ENCODE measurements at places on chromosomes 1 and 21. TPM values are rescaled to one million over a fixed set of nuclear protein-coding genes. Genes with fewer than 3 reads are reported as not detected.

Gene PDC
- not detected for polyA plus RNA-seq

Gene DSCAM
- not detected for polyA plus RNA-seq

Gene CD2
- 471 TPM for polyA plus RNA-seq

Gene SLC35F3
- polyA plus RNA-seq, result 0.84 TPM

Gene RAB3B
- not detected for polyA plus RNA-seq

Gene KRTAP19-7
- not detected for polyA plus RNA-seq

Gene IVL
- polyA plus RNA-seq, result not detected

Gene BCL10
- 25.4 TPM for polyA plus RNA-seq

Gene SLC44A5
- polyA plus RNA-seq, result not detected

Gene SH2D5
- polyA plus RNA-seq, result not detected

Gene LACTBL1
- not detected for polyA plus RNA-seq

DNA sequence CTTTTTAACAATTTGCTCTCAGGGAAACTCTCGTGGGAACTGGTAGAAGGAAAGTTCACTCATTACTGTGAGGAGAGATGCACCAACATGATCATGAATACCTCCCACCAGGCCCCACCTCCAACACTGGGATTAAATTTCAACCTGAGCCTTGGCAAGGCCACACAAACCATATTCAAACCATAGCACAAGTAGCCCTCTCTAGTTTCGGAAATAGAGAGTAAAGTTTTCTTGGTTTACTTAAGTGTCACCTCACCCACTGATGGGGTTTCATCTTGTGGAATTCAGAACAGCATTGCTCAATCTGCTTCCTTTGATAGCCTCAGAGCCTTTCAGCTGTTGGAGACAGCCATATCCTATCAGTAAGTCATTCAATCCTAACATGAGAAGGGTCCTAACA, 25.5 kb upstream of the CCSAP start:
- no peak for DNase-seq

GRCh38 chr1:3264456-3264855, 190.0 kb upstream of the ARHGEF16 start:
- DNase-seq, result no peak

DNA sequence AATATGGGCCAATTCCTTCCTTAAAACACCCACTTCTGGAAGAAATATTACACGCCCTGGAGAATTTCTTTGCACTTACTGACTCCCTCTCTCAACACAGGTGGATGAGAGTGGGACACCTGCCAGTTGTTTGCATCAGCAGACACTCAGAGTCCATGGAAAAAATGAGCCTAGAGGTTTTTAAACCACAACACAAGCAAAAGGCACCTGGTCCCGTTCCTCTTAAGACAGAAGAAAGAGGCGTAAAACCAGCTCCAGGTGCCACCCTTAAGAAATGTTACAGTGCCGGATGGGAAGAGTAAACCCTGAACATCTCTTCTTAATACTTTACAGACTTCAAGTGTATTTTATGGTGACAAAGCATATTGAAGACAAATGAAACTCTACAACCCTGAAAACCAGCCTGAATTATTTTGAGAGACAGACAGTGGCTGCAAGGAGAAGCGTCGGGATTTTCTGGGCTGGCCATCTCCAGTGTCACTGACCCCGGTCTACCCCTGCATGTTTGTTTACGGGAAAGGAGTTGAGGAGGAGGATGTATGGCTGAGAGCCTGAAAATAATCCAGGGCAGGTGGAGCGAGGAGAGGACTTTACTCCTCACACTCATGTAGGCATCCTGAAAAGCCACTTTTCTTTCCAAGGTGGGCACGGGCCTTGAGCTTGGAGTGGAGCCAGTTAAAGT, 7.8 kb upstream of the RIPK4 start:
- DNase-seq, result no peak

GRCh38 chr1:178005450-178005849, 35.6 kb upstream of the SEC16B start:
- DNase-seq, result no peak

DNA sequence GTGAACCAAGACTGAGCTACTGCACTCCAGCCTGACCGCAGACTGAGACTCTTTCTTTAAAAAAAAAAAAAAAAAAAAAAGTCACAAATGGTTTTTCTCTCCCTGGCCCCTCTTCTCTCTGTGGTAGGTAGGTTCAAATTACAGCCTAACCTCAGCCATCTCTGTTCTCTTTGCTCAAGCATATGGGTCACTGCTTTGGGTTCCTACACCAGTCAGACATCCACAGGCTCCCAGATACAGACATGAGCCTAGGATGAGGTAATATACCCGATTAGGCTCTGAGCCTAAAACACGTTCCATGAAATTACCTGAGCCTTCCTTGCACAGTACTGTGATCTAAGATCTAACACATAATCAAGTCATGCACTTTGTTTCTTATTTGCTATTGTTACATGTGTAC, 90.5 kb upstream of the JAK1 start:
- DNase-seq, result no peak

DNA sequence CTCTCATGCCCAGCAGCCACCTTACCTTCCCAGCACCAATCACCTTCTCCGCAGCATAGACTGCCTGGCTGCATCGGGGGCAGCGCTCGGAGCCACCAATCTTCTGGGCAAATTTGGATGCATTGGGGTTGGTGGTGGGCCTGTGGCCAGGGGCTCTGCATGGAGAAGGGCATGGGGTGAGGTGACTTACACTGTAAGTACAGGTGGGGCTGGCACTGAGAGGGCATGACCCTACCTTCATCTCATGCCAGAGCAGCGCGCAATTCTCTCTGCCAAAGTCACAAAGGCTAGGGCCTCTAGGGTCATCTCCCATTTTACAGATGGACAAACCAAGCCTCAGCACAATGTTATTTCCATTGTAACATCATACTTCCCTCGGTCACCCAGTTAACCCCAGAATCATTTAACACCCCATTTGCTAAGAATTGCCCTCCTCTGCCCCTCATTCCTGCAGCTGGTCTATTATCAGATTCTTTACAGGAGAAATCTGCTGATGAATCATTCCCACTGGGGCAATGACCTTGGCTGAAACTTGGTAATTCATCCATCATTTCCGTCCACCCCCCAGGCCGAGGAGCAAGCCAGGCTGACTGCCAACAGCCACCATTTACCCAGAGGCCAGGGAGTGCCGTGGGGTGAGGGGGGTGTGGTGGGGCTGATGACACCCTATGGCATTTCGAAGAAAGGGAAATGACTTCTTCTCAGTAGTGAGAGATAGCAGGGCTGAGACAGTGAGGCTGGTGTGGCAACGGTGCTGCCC, 17.9 kb downstream of the CSRP1 start:
- no peak for DNase-seq

GRCh38 chr1:192951691-192952460, 107.3 kb downstream of the UCHL5 start:
- DNase-seq, result no peak

DNA sequence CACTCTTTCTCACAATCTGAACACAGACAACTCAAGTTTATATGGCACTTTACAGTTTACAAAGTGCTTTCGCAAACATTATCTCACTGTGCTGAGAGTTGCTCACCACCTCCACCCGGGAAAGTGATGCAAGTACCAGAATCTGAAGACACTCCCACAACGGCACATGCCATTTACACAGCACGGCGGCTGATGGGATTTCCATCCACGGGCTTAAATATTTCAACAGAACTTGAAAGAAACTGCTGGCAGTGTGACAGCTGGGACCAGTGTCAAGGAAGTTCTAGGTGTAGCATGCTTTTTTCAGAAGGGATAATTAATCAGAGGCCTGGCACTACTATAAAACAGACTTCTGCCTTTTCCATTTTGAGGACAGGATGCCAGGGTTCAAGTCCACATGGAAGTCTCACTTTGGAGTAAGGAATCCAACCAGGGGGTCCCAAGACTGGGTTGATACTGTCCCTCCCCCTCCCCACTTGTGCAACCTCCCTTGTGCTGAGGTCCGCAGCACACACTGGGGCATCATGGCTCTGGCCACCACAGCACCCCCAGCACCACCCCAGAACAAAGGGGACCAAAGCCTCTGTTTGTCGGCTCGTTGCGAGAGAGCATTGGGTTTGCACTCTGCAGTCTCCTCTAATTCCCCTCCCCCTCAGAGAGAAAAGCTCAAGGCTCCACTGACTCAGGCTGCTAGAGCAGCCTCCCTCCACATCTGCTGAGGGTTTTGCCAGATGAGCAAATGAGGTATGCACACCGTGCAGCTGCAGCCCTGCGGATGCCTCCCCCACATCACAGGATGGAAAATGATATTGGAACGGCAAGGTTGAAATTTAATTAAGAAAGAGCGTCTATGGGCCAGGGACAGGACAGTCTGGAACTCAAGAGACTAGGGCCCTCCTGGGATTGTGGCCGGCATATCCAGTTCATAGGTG, 154.9 kb downstream of the TGFBR3 start:
- no peak for DNase-seq

DNA sequence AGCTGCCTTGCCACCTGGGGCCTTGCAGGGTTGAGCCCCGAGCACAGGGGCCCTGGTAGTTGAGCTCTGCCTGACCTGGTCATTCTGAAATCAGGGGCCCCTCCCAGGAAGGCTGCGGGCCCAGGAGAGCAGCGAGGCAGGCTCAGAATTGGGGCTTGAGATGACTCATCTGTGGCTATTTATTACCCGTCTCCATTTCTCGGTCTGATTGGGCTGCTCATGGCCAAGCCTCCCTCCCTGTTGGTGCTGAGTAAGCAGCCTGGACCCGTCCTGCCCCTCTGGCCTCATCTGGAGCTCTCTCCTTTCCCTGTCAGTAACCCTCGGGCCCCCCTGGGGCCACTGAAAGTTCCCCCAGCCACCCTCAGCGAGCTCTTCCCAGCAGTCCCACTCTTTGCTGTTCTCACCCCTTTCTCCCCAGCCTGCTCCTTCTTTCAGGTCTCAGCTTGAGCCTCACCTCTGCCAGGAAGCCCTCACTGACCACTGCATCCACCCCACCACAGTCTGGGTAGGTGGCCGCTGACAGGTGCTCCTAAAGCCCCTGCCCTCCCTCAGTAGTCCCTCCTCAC, 11.0 kb upstream of the TNFRSF8 start:
- DNase-seq, result no peak

DNA sequence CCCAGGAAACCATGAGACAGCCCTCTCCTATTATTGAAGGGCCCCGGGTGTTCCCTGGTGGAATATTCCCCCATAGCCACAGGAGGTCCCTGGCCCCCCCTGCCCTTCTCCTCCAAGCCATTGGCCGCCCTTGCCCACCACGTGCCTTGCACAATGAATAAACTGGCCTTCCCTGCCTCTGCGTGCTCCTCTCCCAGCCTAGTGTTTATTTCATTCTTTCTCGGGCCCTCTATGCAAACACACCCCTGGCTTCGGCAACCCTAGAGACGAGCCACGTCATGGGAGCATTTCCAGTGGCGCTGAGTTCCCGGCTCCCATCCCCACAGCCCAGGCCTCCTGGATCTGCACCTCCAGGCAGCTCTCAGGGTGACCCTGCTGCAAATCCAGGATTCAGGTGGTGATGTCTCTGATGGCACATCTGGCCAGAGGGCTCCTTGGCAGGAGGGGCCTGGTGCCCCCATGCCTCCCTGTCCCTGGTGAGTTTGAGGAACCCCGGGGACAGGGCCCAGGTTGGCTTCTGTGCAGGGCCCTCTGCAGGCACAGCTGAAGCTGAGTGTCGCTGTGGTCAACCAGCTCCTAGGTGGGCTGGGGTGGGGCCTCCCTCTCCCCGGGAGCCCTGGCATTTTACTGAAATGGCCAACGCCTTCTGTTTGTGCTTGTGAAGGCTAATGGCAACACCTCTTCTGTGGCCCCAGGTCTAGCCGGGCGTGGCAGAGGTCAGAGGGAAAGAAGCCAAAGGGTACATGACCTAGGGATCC, 6.2 kb downstream of the KRTAP10-12 start:
- no peak for DNase-seq

- DNase-seq, result no peak
These were observed 93.7 kb downstream of the CTH start for GRCh38 chr1:70504821-70505193.

DNA sequence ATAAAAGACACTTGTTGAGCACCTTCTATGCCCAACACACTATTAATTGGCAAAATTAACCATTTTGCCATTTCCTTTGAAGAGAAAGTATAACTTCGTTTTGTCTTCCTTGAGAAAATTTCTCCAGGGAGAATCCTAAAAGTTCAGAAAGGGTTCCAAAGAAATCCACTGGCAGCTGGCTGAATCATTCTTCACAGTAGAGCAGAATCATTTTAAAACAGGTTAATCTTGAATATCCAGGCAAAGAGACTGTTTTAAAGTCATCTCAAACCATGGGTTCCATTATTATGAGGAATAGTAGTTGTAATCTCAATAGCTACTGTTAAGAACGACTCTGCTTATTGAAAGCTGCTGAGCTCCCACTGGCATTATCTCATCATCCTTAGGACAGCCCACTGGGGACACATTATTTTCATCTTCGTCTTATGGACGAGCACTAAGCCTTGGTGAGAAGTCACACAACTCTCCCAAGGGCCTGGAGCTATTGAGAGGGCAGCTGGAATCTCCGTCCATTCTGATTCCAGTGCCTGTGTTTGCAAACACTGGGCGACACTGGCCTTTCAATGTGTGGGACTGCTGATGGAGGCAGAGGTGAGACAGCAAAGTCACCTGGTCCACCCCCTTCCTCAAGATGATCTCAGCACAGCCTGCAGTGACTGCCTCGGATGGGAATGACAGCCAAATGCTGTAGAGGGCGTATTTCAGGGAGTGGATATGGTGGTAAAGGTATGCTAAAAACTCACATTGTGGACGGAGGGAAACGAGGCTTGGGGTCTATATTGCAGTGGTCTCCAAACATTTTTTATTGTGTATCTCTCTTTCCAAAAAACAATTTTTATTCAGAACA, 15.3 kb upstream of the PGBD5 start:
- DNase-seq, result no peak

DNA sequence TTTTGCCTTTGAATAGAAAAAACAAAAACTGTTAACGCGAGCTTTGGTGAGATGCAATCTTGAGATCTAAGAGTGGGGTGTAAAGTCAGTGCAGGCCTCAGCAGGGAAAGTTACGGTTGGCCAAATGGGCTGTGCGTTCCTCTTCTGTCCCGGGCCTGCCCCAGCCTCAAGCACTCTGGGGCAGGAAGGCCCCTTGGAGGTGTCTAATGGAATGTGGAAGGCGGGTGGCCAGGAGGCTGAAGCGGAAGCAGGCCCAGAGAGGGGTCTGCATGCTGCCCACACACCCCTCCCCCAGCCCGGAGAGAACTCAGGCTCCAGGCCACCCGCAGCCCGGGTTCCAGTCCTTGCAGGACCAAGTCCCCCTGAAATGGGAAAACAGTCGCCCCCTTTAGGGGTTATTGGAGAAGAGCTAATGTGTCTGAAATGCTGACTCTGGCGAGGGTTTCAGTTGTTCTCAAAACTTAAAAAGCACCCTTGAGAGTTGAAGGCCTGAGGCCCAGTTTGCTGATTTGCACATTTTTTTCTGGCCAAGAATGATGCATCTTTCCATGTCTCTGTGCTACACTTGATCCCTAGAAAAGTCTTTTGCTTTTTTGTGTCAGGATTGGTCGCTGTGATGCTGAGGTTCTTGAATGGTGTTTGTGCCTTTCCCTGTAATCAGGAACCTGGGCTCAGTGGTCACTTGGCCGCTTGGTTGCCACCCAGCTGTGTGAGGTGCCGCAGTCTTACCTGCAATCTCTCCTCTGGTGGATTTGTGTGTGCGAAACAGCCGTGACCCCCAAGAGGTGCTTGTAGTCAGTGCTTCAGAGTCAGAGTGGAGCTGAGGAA, 2.0 kb downstream of the COL18A1 start:
- no peak for DNase-seq

Data from CD4-positive, alpha-beta memory T cell (primary cell).